Right ventricle myocardium superior (tissue), 1 donor: ENCODE measurements at places on chromosomes 3 and 15. TPM values are rescaled to one million over a fixed set of nuclear protein-coding genes. Genes with fewer than 3 reads are reported as not detected.
A peak's percentile ranks its signal among the peaks of the same experiment; 100 is the strongest.

GRCh38 chr3:12957824-12958792 is 115.1 kb downstream of the IQSEC1 start:
- DNase-seq, result no peak

- DNase-seq, result no peak
Measured at GRCh38 chr3:195698325-195698646, 22.5 kb upstream of the MUC20 start.

- peak; percentile 50 for DNase-seq
Measured at GRCh38 chr15:99755692-99756409, 22.6 kb upstream of the LYSMD4 start.

GRCh38 chr3:31370380-31370666 is 162.4 kb upstream of the STT3B start:
- DNase-seq, result no peak

The NANOGP8 gene
- not detected for total RNA-seq

The KLHL6 gene
- total RNA-seq, result 0.65 TPM

The TTLL3 gene
- 11.1 TPM for total RNA-seq

DNA sequence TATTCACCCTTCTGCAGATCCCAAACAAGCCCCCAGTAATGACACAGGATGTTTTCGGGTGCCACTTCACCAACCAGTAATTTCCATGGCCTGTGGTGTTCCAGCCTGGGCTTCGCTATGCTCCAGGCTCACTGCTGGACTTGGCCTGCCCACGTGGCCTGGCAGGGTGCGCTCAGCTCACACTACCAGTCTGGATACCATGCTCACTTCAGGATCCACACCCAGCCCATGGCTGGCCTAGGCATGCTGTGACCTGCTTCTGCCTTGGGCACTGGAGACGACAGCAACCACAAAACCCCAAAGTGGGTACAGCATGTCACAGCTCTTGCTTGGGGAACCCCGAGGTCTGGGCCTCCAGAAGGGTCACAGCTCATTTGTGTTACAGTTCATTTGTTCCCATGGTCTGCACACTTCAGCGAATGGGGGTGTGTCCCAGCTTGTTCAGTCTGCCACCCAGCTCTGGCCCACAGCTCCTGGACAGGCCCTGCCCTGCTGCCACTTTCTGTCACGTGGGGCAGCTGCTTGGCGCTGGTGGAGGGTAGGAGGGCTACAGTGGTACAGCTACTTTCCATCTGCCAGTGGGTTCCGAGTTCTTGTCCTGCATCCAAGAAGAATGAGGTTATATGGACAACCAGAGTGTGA is 650.8 kb downstream of the MCTP2 start:
- DNase-seq, result no peak

The KNG1 gene
- total RNA-seq, result 0.43 TPM

DNA sequence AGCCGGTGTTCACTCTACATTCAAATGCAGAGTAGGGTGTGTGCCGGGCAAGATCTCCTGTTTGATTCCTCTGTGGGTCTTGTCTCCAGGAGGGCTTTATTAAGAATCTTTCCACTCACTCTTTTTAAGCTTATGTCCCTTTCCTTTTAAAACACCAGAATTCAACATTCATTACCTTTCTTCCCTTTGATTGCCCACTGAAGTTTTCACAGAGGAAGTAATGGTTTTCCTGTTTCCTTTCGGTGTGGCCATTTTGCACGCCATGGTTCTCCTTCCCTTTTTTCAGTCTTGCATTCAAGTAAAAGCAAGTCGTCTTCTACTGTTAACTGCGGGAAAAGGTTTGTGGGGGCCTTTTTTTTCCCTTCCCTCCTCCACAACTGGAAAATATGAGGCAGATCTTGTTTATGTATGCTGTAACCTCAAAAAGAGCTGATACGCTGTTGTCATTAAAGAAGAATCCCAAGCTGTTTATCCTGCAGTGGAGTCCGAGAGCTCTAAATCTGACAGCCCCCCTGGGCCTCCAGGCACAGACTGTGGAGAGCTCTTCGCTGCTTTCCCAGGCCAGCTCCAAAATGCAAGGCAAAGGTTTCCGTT is 40.5 kb downstream of the FILIP1L start:
- DNase-seq, result peak; percentile 40

DNA sequence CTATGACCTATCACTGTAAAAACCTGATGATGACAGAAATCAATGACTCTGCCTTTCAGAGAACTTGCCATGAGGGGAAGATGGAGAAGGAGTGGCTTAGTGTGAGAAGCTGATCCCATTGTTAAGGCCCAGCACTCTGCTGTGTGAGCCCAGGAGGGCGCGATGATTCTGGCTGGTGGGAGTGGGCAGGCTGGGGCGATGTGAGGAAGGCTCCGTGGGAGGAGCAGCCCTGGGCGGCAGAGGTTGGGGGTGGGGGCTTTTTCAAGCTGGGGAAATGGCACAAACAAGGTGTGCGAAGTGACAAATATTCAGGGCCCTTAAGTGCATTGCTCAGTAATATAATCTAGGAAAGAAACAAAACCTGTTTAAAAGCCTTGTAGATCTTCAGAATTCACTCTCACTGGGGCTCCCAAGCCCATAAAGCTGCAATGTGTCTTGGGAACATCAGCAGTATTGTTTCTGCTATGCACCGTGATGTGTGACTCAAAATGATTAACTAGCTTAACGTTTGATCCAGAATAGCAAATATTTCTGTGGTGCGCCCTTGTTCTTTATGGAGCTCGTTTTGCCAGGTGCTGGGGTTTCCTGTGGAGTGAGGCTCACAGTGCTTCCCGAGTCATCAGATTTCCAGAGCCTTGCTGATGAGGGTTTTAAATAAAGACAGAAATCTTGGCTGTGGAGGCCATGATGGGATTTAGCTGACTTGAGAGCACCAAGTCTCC is 141.0 kb downstream of the CHDH start:
- DNase-seq, result no peak

The HYAL1 gene
- 66.5 TPM for total RNA-seq

- no peak for DNase-seq
Measured at GRCh38 chr15:101318147-101318819, 23.2 kb upstream of the SNRPA1 start.

- DNase-seq, result no peak
Measured at GRCh38 chr3:172581757-172582166, 58.5 kb upstream of the TNFSF10 start.

DNA sequence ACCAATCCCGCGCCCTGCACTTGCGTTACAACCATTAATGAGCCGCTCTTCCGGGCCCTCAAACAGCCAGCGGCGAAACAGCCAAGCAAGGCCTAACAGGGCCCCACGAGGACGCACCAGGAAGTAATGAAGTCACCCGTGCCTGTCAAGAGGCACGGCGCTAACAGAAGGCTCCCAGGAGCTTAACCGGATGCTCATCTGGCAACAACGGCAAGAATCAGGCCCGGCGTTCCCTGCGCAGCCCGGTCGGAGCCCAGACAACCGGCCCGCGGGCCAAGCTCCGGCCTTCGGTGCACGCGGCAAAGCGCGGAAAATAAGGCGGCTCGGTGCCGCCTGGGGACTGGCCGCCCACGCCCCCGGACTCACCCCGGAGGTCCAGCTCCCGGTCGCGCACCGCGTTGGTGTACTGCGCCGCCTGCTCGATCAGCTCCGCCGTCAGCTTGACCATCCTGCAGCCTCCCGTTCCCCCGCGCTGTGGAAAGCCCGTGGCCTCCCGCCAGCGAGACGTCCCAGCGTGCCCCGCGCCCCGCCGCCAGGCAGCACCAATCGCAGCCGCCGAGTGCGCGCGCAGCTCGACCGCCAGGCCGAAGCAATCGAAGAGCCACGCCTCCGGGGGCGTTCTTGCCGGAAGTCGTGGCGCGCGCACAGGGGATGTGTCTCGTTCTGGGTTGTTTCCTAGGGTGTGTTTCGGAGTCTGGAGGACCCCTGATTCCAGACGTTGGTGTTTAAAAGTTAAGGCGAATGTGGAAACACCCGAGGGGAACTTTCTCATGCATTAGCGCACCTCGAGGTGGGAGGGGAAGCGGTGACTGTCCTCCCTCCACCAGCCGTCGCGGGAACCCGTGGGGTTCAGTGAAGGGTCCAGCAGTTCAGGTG is at the start of gene SNRPA1:
SNRPA1 (minus strand) TSS at position 518 of the 876 bp plus-strand sequence; CDS start at position 448, 70 bp downstream.
- DNase-seq, result peak; percentile 100

The IL5RA gene
- total RNA-seq, result 1.0 TPM

The CCRL2 gene
- total RNA-seq, result 1.1 TPM

The PYGO1 gene
- 6.0 TPM for total RNA-seq

DNA sequence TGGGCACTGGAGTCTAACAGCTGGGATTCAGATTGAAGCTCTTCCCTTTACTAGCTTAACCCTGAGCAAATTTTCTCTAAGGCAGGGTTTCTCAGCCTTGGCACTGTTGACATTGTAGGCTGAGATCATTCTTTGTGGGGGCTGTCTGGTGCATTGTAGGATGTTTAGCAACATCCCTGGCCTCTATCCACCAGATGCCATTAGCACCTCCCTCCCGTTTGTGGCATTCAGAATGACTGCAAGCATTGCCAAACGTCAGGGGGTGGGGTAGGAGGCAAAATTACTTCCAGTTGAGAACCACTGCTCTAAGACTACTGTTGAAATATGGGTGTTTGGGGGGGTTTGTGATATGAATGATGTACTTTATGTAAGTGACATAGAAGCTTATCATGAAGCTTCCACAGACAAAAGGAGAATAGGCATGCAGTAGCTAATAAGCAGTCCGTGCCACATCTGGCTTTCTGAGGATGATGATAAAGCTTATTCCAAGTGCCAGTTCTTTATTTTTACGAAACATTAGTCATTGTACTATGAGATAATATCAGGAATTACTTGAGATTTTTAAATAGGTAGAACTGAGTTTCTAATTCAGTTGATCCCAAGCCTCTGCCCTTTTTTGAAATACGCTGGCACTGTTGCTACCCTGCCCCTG is 39.3 kb downstream of the NKIRAS1 start:
- no peak for DNase-seq

DNA sequence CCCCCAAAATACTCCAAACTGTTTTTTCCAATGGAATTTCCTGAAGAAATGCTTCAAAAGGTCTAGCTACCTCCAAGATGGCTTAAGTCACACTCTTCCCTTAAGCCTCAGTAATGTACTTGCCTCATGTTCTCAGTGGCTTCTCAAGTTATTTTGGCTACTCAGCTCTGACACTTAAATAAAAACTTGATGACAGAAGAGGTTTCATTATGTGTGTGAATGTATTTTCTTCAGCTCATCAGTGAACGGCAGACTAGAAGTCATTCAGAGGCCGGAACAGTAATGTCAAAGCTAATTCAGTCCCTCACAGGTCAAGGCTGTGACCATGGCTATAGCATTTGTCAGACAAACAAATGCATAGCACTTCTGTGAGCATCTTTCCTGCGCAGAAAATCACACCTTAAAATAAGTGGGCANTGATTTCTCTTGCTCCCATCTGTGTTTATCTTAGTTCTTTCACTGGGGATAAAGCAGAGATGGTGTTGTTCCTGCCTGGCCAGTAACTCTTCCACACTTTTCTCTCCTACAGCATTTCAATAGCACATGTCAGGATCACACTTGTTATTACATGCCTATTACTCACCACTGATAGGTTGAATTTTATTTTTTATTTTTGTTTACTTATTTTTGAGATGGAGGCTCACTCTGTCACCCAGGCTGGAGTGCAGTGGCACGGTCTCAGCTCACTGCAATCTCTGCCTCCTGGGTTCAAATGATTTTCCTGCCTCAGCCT is 68.5 kb upstream of the PLCL2 start:
- no peak for DNase-seq

- peak; percentile 22 for DNase-seq
Measured at GRCh38 chr3:48431224-48432029, 1.5 kb upstream of the PLXNB1 start.
